ENCODE measurements at places on chromosomes 7 and 10.

DNA sequence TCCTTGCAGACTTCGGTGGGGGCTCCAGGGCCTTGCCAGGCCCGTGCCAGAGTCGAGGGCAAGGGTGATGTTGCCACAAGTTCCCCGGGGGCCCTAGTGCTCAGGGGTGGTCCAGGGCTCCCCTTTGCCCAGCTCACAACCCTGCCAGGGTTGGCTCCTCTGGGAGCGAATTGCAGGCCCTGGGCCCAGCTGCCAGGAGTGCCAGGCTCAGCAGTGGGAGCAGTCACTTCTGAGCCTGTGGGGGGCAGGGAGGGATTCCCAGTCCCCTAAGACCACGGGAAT lies 43.8 kb downstream of the TCERG1L start:
- DNase-seq = no peak

- peak; percentile 79 for DNase-seq
These were observed 126.4 kb upstream of the CCDC6 start for GRCh38 chr10:60032723-60033122.

- DNase-seq = no peak
These were observed 15.8 kb downstream of the SCIN start for GRCh38 chr7:12586271-12586670.

GRCh38 chr7:41612798-41613197 lies 90.1 kb downstream of the INHBA start:
- no peak for DNase-seq

- no peak for DNase-seq
These were observed 78.3 kb downstream of the BICC1 start for GRCh38 chr10:58590924-58591323.

DNA sequence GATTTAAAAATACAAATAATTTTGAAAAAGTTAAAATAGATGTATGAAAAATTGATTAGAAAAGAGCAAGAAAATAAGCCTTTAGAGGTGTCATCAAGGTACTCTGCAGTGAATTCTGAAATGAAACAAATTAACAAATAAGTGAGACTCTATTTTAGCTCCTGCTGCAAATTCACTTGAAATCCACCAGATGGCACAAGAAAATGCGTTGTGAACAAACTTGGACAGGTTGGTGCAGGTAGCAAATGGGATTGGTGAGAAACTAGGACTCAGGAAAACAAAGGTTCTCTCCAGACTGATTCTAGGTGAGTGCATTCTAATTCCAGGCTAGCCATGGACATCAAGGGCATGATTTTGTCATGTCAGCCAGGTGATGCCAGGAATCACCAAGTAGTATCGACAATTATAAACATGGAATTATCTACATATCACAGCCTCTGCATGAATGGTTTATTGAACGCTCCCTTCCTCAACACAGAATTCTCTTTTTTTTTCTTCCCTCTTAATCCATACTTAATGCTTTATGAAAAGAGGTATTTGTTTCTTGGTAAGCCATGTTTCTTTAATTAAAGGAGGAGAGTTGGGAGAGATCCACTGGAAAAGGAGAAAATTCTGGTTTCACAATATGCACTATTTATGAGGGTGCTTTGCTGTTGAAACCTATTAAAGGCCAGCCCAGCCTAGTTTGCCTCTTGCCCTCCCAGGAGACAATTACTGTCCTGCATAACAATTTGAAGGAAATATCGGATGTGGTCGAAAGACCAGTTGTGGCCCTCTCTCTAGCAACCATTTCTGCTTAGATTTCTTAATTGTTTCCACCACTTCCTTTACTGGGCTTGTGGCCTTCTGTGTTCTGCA lies 118.1 kb downstream of the ZNF365 start:
- peak; percentile 56 for DNase-seq

- DNase-seq = no peak
These were observed 55.0 kb upstream of the SHH start for GRCh38 chr7:155867280-155867679.

GRCh38 chr7:31550432-31550831 lies 36.5 kb downstream of the ITPRID1 start:
- no peak for DNase-seq

DNA sequence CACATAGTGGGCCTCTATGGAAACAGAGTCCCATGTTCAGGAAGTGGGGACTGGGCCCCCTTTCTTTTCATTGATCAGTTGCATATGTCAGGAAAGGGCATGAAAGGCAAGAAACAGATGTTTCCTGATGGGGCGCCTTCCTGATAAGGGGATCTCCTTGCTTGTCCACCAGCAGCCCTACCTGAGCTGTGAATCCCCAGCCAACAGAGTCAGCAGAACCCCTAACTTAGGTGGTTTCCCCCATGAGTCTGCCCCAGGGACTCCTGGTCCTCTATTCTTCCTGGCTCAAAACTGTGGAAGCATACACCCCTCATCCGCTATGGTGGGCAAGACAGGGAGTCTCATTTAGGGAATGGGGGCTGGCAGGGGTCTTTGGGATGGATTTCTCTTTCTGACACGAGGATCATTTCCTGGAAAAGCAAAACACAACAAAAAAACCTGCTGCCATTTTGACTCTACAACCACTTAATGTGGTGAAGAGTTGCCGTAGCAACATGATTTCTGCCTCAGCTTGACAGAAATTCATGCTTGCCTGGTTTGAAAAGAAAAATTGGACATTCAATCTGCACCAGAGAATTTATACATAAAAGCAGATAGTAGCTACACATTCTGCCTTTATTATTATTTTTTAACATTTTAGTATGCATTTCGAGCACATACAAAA lies 119.8 kb downstream of the SPAG6 start:
- no peak for DNase-seq

- no peak for DNase-seq
These were observed 145.4 kb downstream of the LRRC4 start for GRCh38 chr7:127885843-127886242.

DNA sequence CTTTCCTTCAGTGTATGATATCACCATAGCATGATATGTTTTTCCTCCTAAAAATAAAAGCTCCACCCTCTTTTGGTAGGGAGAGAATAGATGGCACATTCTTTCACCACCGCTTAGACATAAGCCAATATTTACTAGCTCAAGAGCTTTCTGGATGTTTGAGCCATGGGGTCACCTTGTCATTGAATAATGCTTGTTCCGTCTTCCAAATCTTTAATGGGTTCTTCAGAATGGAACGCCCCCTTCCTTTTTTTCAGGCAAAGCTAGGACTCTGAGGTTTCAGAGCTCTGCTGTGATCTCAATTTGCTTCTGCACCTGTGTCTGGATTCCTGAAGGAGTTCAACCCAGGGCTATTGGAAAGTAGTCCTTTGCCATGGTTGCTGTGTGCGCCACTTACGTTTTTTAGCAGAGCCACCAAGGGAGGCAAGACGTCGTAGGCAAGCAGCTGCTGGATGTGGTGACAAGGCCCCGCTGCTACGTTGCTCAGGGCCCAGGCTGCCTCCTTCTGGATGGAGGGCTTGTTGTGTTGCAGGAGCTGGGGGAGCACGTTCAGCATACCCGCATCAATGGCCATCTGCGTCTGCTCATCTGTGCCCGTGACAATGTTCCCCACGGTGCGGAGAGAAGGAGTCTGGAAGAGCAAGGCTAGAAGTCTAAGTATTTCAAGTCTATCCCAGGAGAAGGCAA lies 23.2 kb downstream of the KPNA7 start:
- no peak for DNase-seq

DNA sequence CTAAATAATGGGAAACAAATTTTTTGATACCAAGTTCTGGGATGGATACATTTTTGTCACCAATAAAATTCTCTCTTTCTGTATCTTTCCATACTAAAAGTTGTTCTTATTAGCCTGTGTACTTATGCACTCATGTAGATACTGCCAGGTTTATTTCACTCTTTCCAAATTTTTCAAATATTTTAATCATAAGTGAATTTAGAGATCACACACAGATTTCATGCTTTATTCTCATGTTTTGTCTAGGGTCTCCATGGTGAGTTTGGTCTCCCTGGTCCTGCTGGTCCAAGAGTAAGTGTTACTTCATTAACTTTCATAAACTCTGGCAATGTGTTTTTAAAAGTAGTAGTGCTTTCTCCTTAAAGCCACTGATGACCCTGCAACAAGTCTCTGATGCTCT lies 20.3 kb downstream of the COL1A2 start:
- no peak for DNase-seq

GRCh38 chr7:1252540-1253090 lies 19.9 kb downstream of the UNCX start:
- no peak for DNase-seq

DNA sequence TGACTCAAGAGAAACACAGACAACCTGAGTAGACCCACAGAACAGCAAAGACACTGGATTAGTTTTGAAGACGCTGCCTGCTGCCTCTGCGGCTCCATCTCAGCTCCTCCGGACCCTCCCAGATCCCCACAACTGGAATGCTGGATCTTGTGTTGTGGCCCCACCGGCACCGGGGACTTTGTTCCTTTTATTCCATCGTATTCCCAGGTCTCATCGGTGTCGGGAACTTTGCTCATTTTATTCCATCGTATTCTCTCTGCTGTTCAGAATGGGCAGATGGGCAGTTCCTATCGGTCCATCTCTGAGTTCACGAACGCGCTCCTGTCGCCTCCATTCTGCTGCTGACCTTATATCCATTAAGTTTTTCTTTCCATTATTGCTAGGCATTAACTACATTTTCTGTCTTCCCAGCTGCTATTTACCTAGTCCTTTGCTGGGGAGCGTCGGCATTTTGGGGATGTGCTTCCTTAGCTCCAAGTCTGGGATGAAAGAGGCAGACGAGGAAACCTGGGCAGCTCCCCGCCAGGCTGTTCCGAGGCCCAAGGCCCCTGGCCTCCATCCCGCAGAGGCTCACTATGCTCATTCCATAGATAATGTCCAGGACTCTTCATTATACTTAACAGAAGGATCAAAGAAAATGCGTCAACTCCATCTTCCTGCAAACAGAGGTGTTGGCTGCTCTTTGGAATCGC lies 192.4 kb downstream of the MAD1L1 start:
- DNase-seq = no peak

DNA sequence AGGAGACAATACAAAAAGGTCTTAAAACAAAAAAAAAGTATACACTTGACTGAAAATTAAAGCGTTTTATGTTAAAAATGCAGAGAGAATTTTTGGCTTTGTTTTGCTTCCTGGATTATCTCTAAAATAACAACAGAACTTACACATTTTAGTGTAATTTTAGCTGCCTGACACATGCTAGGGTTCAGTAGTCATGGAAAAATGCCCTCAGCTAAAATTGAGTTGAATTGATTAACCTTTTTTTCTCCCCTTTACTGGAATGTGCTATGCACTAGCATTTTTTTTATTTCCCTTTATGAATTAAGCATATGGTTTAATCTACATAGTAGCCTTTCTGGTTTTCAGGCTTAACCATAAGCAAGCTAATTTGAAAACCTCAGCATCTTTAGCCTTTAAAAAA lies 89.9 kb downstream of the ZNF277 start:
- DNase-seq = no peak

- DNase-seq = no peak
These were observed 30.0 kb downstream of the EEPD1 start for GRCh38 chr7:36182854-36183604.

- DNase-seq = no peak
These were observed 382.4 kb downstream of the PLXNA4 start for GRCh38 chr7:132193898-132194297.

GRCh38 chr7:17058568-17058967 lies 176.8 kb upstream of the AGR3 start:
- no peak for DNase-seq

GRCh38 chr10:10294881-10295529 lies 722.7 kb upstream of the CELF2 start:
- no peak for DNase-seq

DNA sequence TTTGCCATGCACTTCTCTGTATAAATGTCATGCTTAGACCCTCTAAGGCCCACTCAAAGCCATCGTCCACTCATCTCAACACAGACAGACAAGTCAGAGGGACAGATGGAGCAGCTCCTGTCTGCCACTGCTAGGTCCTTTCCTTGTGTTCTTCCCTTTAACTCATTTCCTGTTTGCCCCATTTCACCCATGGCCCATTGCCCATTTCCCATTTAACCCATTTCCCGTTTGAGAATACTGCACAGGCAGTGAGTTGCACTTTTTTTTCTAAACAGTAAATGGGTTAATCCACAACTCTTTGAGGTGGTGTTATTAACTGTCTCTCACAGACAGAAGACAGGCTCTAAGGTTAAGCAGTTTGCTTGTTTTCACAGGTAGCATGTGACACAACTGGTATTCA lies 179.3 kb downstream of the NPSR1 start:
- DNase-seq = no peak

DNA sequence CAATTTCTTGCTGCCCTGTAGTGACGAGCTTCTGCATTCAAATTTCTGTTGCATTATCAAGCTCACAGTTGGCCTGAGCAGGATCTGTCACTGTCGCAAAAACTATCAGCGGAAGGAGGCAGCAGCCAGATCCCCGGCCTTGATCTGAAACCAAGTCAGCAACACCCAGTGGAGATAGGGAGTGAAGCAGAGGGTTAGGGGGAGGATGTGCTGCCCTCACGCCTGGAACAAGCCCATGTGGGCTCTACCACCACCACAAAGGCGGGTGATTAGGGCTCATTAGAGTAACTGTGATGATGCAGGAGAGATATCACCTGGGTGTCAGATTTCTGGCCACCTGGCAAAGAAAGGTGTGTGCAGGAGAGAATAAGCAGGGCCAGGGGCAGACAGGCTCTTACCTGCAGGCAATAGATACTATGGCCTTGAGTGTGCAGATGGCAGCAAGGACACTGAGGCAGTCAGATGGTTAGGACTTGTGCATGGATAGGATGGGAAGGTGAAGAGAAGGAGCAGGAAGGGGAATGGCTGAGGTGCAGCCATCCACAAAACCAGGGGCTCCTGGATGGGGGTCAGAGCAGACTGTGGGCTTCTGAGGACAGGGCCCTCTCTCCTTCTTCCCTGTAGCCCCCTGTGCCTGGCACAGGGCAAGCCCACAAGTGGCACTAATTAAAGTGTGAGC lies 417.3 kb downstream of the RPS24 start:
- DNase-seq = no peak

- no peak for DNase-seq
These were observed 507 bp upstream of the TMEM254 start for GRCh38 chr10:80077869-80078447.

DNA sequence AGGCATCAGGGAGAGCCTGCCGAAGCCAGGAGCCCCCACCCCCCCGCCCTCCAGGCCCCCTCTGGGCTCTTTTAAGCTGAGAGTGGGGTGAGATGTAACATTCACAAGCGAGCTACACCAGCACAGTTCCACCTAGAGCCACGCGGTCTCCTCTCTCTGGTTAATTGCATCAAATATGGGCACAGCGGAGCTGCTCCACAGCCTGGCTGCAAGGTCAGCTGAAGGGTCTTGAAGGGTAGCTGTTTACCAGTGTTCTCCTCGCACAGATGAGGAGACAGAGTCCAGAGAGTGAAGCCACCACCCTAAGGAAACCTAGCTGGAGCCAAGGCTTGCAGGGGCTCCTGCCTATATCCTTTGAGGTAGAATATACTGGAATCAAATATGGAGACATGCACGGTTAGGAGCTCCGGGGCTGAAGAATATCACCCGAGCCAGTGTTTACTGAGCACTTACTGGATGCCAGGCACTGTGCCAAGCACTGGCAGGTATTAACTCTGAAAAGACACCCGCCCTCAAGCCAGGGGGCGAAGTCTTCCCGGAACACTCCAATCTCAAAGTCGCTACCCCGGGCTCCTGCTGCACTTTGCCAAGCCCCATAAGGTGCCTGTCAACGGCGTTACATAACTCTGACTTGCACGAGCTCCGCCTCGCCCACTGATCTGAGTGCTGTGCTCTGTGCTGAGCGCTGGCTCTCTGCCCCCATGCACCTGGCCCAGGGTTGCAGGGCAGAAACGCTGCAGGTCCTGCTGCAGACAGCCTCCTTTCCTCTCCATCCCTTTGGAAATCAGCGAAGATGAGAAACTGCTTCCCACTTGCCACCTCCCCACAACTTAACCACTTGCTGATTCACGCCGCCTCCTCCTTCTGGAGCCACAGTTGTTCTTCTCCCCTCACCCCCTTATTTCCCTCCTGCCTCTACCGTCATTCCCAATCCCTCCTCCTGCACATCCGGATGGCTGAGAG lies 5.4 kb downstream of the CHST15 start:
- no peak for DNase-seq

Data from NAMALWA (cell line).